ENCODE measurements at places on chromosomes 5 and 9.
A peak's percentile ranks its signal among the peaks of the same experiment; 100 is the strongest.

- no peak for DNase-seq
Observed at GRCh38 chr9:18666986-18667772, 193.2 kb downstream of the ADAMTSL1 start.

DNA sequence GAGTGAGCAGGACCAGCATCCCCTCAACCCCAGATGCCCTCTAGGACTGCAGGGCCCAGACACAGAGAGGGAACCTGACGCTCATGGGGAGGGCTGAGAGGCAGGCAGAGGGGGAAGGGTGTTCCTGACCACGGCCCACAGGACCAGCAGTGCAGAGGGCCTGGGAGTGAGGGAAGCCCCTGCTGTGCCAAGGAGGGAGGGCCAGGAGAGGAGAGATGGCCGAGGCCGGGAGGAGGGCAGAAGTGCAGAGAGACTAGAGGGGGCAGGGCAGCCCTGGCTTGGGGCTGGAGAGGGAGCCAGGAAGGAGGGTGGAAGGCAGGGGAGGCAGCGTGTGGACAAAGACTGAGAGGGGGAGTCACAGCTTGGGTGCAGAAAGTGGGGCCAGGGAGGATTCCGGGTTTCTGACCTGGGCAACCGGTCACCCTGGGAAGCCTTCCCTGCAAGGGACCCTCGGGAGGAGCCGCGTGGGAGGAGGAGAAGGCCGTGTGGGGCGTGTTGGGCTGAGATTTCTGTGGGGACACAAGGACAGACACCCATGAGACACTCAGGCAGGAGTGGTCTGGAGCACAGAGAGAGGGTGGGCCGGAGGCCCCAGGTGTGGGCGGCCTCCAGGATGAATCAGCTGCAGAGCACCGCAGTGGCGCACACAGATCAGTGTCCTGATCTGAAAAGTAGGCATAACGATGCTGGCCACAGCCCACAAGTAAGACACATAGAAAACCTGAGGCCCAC lies 117.5 kb downstream of the ADAMTS2 start:
- DNase-seq: peak; percentile 6

GRCh38 chr9:120980951-120981350 lies 54.4 kb upstream of the TRAF1 start:
- no peak for DNase-seq

GRCh38 chr9:108978205-108978604 lies 35.1 kb downstream of the CTNNAL1 start:
- DNase-seq: no peak

GRCh38 chr5:143396353-143396940 lies 7.0 kb downstream of the NR3C1 start:
- no peak for DNase-seq

- no peak for DNase-seq
Observed at GRCh38 chr9:111663301-111663823, 2.0 kb downstream of the GNG10 start.

- DNase-seq: no peak
Observed at GRCh38 chr5:43675357-43675756, 72.4 kb downstream of the NNT start.

DNA sequence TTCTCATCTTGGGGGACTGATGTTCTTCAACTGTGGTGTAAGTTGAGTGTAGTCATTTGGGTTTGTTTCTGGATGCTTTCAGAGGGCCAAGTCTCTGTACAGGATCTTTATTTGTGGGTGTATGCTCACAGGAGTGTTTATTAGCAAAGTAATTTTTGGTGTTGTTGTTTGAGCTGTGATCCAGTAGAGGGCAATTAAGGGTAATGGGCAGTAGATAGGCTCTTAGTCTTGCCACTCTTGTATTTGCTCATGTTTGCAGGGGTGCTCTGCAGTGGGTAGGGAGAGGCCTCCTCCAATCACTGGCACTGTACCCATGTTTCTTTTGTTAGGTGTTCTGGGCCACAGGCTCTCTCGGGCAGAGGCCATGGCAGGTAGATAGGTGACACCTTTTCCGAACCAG lies 45.9 kb upstream of the ITGA2 start:
- peak; percentile 7 for DNase-seq

DNA sequence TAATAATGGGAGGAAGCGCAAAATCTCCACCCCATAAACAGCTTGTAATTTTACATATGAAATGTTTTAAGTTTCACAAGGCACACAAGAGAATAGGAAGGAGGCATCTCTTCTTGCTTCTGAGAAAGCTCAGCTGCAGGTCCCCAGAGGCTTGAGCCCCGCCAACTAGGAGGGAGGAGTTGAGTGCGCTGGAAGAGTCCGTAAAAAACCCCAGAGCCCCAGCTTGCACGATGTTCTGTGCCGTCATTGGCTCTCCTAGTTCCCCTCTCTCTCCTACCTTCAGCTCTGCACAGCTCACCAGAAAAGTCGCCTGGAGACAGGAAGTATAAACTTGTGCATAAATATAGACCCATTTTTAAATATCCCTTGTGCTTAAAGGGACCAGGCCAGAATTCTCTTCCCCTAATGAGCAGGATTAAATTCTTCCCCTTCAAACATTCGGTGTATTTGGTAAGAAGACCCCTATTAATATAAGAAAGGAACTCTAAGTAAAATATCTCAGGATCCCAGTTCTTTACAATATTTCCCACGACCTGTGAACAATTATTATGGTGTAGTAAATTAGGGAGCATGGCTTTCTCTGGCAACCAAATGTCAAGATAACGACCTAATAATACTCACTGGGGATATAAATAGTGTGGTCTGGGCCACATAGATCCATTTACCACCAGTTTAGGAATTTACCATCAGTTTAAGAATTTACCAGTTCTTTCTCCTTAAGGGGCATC lies 13.7 kb downstream of the GLRX start:
- DNase-seq: peak; percentile 88

DNA sequence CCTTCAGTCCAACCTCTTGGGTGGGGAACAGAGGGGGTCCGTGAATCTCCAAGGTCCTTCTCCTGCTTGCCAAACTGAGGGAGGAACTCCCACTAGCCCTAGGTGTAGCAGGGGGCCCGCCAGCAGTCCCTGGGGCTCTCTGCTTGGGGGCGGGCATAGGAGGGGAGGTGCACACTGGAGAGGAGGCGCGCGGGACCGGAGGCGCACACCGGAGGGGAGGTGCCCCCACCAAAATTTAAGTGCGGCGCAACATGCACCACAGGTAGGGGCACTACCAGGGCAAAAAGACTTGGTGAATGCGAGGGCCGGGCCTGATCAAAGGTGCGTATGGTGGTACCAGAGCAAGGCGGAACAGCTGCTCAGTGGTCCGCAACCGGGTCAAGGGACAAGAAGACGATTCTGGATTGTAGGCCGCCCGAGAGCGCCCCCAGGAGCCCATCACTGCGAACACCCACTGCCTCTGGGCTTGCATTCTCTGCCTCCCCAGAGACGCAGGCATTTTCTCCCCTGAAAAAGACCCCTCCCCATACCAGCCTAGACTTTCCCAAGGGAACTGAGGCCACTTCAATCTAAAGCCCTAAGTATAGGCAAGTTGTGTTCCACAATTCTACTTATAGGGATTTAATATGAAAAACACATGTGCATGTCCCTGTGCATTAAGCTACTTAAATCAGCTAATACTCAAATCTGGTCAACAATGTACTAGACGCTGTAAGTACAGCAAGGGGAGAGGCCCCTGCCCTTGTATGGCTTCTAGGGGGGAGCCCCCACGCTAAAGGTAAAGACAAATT lies 50.6 kb downstream of the TGFBI start:
- DNase-seq: no peak

GRCh38 chr5:80987078-80987766 lies 27.1 kb downstream of the RASGRF2 start:
- DNase-seq: no peak

- DNase-seq: peak; percentile 7
Observed at GRCh38 chr9:126146254-126147145, 180.1 kb upstream of the MVB12B start.

DNA sequence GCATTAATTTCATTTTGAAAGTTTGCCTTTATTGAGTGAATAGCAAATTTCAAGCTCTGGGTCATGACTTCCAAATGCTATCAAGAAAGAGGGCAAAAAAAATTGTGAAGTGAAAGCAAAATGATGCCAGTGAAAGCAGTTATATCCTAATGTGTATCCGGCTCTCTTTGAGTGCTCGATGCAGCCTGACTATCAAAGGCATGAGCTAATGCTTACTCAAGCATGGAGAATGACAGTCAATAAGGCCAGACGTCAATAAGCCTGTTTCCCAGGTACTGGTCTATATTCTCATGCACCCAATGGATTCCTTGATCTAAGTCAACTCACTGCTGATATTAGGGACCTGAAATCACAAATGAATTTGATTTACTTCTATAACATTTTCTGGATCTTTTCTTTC lies 435.5 kb downstream of the CAAP1 start:
- no peak for DNase-seq

DNA sequence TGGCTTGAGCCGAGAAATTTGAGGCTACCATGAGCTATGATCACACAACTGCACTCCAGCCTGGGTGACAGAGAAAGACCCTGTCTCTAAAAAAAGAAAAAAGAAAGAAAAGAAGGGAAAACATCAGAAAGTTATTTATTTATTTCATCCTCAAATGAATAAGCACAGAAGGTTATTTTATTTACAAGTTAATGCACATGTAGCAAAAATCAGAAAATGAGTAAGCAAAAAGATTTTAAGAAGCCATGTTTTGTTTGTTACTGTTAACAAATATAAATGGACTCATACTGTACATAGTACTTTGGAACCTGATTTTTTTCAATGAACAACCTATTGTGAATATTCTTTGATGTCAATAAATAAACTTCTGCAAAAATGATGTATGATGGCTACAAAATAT lies 47.2 kb downstream of the NRG2 start:
- DNase-seq: no peak

All from CD4-positive, alpha-beta T cell treated with Interleukin-4 for 1 hour (primary cell).